Thoracic aorta (tissue), 2 donors: ENCODE measurements at places on chromosomes 1 and 21. TPM values are rescaled to one million over a fixed set of nuclear protein-coding genes. Genes with fewer than 3 reads are reported as not detected.

DNA sequence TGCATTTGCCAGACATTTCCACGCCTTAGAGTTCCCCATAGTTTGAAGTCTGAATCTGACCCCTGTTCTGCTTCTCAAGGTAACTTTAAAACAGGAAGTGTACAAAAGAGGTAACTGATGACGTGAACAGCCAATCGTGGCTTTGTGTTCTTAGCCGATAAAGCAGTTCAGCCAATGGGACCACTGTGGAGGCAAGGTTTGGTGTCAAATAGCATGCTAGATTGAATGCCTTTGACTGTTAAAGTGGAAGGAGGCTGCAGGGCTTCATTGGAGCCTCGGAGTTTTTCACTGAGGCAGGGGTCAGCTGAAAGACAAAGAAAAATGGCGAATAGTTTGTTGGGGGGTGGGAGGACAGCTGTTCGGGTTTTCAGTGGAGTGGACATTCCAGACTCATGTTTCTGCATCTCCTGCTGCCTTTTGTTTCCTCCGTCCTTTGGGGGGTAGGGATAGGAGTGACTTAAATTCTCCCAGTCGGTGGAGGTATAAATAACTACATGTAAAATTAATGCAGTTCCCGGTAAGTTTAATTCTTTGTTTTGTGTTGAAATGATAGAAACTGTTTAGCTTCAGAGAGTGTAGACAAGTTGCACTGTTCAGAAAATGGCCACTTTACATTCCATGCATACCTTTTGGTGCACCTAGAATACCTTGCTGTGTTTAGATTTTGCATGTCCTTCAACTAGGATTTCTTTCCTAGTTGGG, 17.7 kb downstream of the NFYC start:
- peak overlapping the region; percentile 72 for H3K4me3 ChIP-seq
- peak overlapping the region; percentile 69 for H3K27ac ChIP-seq
- no peaks in the 10 kb centered on the region for H3K36me3 ChIP-seq
- DNase-seq: peak; percentile 58
- H3K4me1 ChIP-seq: peaks cover 51% of the 10 kb centered on the region

DNA sequence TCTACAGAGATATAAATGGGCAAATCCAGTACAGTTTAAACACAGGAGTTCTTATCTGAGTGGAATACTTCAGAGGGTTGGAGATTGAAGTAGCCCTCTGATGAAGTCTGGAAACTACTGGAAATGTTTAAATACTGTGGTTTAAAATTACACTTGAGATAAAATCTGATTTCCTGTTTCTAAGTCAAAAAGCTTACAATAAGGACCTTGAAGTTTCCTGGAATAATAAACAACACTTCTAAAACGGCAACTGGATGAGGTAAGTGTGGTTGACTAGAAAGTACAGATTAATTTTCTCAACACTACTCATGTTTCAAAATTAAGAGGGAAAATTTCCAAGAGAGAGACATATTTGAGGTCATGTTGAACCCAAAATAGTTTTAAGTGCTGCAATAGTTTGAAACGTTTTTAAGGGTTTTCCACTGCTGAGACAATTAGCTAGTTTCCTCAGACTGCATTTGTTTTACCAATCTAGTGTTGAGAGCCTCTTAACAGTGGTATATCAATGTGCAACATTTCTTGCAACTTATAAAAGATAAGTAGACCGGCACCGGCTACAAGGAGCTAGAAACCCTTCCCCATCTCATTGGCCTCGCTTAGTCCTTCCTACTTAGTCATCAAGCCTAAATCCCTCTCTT, 27.4 kb downstream of the KCNA3 start:
- no peak overlapping the region for H3K27ac ChIP-seq
- H3K4me1 ChIP-seq: peaks cover 12% of the 10 kb centered on the region
- H3K27me3 ChIP-seq: no peaks in the 10 kb centered on the region
- no peak overlapping the region for H3K4me3 ChIP-seq

- peaks cover 6% of the 10 kb centered on the region for H3K4me1 ChIP-seq
- H3K36me3 ChIP-seq: no peaks in the 10 kb centered on the region
- no peaks in the 10 kb centered on the region for H3K27me3 ChIP-seq
These were observed 92.5 kb upstream of the VAMP3 start for GRCh38 chr1:7678491-7679158.

- H3K4me1 ChIP-seq: peaks cover 51% of the 10 kb centered on the region
- H3K27ac ChIP-seq: peak overlapping the region; percentile 80
- no peaks in the 10 kb centered on the region for H3K27me3 ChIP-seq
- no peak for DNase-seq
- no peak overlapping the region for H3K4me3 ChIP-seq
- no peaks in the 10 kb centered on the region for H3K36me3 ChIP-seq
These were observed 33.8 kb downstream of the LRP8 start for GRCh38 chr1:53294061-53294460.

GRCh38 chr1:63721531-63722189, 52.2 kb upstream of the ROR1 start:
- DNase-seq: no peak
- no peak overlapping the region for H3K4me3 ChIP-seq
- H3K36me3 ChIP-seq: no peaks in the 10 kb centered on the region
- H3K27ac ChIP-seq: no peak overlapping the region
- H3K27me3 ChIP-seq: no peaks in the 10 kb centered on the region
- H3K4me1 ChIP-seq: no peaks in the 10 kb centered on the region

- H3K4me1 ChIP-seq: no peaks in the 10 kb centered on the region
- no peaks in the 10 kb centered on the region for H3K27me3 ChIP-seq
- peaks cover 12% of the 10 kb centered on the region for H3K36me3 ChIP-seq
- DNase-seq: no peak
These were observed 9.9 kb downstream of the OTUD3 start for GRCh38 chr1:19892129-19892528.

DNA sequence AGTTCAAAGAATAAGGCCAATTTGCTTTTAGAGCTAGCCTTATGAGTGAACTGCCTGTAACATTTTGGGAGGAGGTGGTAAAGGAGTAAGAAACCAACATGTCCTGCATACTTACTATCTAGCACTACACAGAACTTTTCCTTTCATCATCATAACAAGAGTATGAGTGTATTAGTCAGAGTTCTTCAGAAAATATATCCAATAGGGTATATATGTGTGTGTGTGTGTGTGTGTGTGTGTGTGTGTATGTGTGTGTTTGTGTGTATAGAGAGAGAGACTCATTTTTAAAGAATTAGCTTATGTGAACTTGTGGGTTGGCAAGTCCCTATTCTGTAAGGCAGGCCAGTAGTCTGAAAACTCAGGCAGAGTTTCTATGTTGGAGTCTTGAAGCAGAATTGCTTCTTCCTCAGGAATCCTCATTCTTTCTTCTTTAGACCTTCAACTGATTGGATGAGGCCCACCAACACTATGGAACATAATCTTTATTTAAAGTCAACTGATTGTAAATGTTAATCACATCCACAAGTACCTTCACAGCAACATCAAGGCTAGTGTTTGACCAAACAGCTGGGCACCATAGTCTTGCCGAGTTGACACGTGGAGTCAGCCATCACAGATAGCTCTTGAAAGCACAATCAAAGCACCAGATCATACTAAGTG, 121.9 kb downstream of the CYYR1 start:
- H3K4me1 ChIP-seq: peaks cover 14% of the 10 kb centered on the region
- DNase-seq: no peak
- no peak overlapping the region for H3K27ac ChIP-seq
- H3K4me3 ChIP-seq: no peak overlapping the region
- H3K27me3 ChIP-seq: no peaks in the 10 kb centered on the region

DNA sequence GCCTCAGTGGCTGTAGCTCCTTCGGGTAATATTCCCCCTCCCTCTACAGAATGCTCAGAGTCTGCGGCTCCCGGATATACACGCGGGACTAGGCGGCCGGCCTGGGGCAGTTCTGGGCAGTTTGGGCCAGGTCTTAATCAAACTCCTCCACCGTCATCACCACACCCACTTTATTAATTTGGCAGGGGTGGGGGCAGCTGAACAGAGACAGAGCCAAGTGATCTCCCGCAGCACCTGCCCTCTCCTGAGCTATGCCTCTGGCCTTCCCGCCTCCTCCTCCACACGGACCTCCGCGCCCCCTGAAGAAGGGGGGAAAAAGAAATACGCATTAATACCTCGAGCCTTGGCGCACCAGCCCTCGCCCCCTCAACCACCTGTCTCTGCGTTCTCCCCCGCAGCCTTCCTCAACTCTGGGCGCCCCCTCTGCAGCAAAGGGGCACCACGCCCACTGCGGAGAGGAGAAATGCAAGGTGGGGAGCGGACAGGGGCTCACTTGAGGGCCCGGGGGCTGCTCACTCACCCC, 42.6 kb downstream of the CD34 start:
- peak overlapping the region; percentile 90 for H3K27ac ChIP-seq
- H3K4me3 ChIP-seq: peak overlapping the region; percentile 86
- peaks cover 71% of the 10 kb centered on the region for H3K4me1 ChIP-seq
- DNase-seq: no peak
- no peaks in the 10 kb centered on the region for H3K27me3 ChIP-seq

GRCh38 chr1:217542136-217542777, 88.6 kb downstream of the GPATCH2 start:
- H3K27me3 ChIP-seq: no peaks in the 10 kb centered on the region
- H3K4me1 ChIP-seq: no peaks in the 10 kb centered on the region
- no peaks in the 10 kb centered on the region for H3K36me3 ChIP-seq
- no peak overlapping the region for H3K27ac ChIP-seq
- no peak for DNase-seq

- peak overlapping the region; percentile 65 for H3K27ac ChIP-seq
- no peak for DNase-seq
- no peaks in the 10 kb centered on the region for H3K36me3 ChIP-seq
- H3K27me3 ChIP-seq: no peaks in the 10 kb centered on the region
- H3K4me3 ChIP-seq: peak overlapping the region; percentile 86
These were observed 646 bp upstream of the RRP15 start for GRCh38 chr1:218284377-218284916.

Gene GCSAML
- 0.42 TPM for total RNA-seq

Gene OR2T35
- not detected for total RNA-seq

Gene TMOD4
- not detected for total RNA-seq

Gene LEMD1
- total RNA-seq: not detected

Gene HMGB4
- total RNA-seq: not detected

Gene TFF2
- 17.0 TPM for total RNA-seq
